ENCODE measurements at places on chromosomes 3 and 15. TPM values are rescaled to one million over a fixed set of nuclear protein-coding genes. Genes with fewer than 3 reads are reported as not detected.

TUSC7 gene
- not detected for total RNA-seq

KLHL25 gene
- total RNA-seq = 2.4 TPM

CCR8 gene
- not detected for total RNA-seq

GREM1 gene
- total RNA-seq = under 0.01 TPM

CYB561D2 gene
- 57.6 TPM for total RNA-seq

KLHL40 gene
- under 0.01 TPM for total RNA-seq

LRTM1 gene
- not detected for total RNA-seq

POTEB2 gene
- total RNA-seq = not detected

GTF2E1 gene
- 7.0 TPM for total RNA-seq

CDCP1 gene
- total RNA-seq = 14.0 TPM

MRPS25 gene
- 21.3 TPM for total RNA-seq

ATP13A4 gene
- total RNA-seq = 0.27 TPM

SLC41A3 gene
- 104 TPM for total RNA-seq

NOX5 gene
- under 0.01 TPM for total RNA-seq

CHRM5 gene
- total RNA-seq = under 0.01 TPM

SLC15A2 gene
- total RNA-seq = 6.7 TPM

MYLK gene
- total RNA-seq = 11.3 TPM

SENP2 gene
- 9.4 TPM for total RNA-seq

GXYLT2 gene
- 0.27 TPM for total RNA-seq

TMEM207 gene
- not detected for total RNA-seq

CRYGS gene
- 0.81 TPM for total RNA-seq

TEX9 gene
- 3.8 TPM for total RNA-seq

SERPINI1 gene
- 3.2 TPM for total RNA-seq

CCR9 gene
- 1.9 TPM for total RNA-seq

EFHB gene
- not detected for total RNA-seq

THRB gene
- total RNA-seq = 5.7 TPM

RFX7 gene
- 24.0 TPM for total RNA-seq

NSUN3 gene
- 12.7 TPM for total RNA-seq

NRROS gene
- 118 TPM for total RNA-seq

GOLGA6D gene
- total RNA-seq = under 0.01 TPM

GABRR3 gene
- not detected for total RNA-seq

BTLA gene
- 0.27 TPM for total RNA-seq

TMEM158 gene
- total RNA-seq = under 0.01 TPM

LYZL4 gene
- total RNA-seq = not detected

AQP9 gene
- total RNA-seq = 0.54 TPM
